Stromal cell of bone marrow (primary cell): ENCODE measurements at places on chromosomes 13 and 19.

GRCh38 chr19:11304936-11305335 lies 9.0 kb downstream of the TSPAN16 start:
- DNase-seq: no peak

DNA sequence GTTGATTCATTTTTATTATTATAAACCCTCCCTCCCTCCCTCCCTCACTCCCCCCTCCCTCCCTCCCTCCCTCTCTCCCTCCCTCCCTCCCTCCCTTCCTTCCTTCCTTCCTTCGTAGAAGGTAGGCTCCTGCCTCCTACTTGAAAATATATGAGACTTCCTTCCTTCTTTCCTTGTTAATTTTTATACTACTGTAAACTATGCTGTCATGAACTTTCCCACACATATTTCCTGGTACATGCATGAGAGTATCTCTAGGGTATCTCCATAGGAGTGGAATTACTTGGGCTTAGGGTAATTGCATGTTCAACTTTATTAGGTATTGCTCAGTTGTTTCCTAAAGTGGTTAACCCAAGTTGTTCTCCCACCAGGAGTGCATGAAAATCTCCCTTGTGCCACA lies 330.6 kb downstream of the KCNRG start:
- DNase-seq: no peak

- no peak for DNase-seq
Observed at GRCh38 chr19:32309711-32310390, 35.6 kb upstream of the ZNF507 start.

GRCh38 chr13:47081246-47081645 lies 184.4 kb upstream of the HTR2A start:
- no peak for DNase-seq

DNA sequence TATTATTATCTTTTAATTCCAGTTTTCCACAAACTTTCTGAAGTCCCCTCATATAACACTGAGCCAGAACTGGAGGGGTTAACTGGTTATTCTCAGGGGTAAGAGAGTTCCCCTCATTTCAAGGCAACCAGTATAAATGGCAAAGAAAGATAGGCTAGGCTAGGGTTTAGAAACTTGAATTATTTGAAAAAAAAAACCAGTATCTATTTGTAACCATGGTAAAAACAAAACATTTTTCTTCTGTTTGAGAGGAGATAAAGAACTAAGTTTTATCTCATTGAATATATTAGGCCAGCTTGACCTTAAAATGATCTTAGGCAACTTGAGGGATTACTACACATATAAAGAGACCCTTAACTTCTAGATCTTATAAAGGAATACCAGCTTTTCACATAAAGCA lies 19.6 kb downstream of the SUPT20H start:
- no peak for DNase-seq

DNA sequence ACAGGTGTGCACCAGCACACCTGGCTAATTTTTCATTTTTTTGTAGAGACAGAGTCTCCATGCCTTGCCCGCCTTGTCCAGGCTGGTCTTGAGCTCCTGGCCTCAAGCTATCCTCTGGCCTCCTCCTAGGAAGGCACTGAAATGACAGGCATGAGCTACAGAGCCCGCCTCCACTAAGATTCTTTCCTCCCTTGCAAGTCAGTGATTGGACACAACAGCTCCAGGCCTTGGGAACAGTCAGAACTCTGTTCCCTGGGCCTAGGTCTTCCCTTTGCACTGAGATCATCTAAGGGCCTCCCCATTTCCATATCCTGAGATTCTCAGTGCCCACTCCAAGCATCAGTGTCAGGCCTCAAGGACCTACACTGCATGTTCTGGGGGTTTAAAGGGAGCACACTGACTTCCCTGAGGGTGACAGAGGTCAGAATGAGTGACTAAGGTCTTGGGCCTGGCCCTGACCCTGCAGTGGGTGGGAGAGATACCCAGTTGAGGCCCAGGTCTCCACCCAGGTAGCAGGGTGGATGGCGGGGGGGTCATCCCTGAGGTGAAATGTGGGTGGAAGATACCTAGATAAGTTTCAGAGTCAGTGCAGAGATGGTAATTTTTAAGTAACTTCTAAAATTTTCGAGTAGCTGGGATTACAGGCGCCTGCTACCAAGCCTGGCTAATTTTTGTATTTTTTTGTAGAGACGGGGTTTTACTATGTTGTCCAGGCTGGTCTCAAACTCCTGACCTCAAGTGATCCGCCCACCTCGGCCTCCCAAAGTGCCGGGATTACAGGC lies 17.3 kb upstream of the ERCC1 start:
- DNase-seq: no peak

DNA sequence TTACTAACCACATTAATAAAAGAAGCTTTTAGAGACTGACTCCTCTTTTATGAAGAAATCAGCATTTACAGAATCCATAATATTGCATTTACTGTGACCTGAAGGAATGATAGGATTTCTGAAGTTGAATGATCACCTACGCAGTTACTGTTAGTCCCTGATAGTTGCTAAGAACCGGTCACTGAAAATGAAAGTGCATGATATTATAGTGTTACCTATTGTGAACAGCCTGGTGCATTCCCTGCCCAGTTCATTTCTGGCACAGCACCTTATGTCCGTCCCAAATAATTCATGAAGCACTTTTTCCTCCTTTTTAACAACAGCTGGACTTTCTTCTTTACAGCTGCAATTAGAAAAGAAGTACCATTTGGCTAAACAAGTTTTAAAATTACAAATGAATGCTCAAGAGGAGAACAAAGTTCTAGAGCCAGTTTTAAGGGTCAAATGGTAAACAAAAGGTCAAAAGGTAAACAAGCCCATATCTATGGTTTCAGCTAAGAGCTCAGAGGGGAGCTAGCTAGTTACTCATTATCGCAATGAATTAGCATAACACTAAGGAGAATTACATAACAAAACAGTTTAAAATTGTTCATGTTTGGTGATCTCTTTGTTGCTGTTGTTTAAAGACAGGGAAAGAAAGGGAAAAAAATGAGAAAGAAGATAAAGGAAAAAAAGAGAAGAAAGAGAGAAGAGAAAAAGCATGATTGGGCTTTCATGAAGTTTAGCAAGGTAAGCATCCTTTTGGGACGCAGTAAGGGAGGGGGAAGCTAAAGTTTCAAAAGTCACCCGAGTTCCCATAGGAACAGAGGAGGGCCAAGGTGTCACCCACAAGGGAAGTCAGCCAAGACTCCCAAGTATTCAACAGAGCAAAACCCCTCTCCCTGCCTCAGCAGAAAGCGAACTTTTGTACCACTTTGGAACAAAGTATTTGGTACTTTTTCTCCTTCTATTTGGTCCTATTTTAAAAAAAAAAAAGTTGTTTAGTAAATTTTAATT lies 50.2 kb downstream of the FLT3 start:
- DNase-seq: no peak

DNA sequence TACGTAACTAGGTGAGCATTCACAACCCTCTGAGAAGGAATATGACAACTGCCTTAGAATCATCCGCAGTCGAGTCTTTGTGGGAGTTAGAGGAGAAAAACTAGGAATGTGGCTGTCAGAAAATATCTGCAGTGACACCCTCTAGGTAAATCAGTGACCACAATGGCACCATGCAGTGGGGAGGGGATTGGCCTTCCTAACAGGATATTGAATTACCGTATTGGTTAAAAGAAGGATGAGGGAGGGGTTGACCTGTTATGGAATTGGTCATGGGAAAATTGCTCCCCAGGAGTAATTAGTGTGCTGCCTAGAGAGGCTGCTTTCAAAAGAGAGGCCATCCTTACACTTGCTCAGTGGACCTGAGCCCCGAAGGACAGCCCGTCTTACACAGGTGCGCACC lies 205.6 kb upstream of the SOX1 start:
- no peak for DNase-seq

DNA sequence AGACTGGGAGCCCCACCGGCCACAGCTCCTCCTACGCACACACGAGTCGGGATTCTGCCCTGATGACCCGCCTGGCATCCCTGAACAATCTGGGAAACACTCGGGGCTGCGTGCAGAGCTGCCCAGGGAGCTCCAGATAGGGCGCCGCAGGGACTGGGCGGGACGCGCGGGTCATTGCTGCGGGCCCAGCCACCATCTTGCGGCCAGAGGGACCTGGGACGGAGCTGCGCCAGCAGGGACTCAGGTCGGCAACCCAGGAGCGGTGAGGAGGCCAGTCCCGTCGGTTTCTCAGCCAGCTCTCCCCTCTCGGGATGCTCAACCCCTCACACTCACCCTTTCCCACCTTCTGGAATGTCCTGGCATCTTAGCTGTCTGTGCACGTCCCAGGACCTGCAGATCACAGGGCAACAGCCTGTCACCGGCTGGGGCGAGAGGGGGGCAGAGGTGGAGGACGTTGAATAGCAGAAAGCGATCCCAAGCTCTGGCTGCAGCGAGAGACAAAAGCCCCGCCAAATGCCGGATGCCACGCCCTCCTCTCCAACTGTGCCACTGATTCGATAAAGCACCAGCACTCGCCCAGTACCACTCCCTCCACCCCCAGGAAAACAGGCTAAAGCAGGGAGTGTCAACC lies 20.4 kb upstream of the ZNF91 start:
- no peak for DNase-seq

GRCh38 chr13:98473135-98473787 lies 103.6 kb downstream of the STK24 start:
- DNase-seq: no peak

GRCh38 chr19:33195645-33196347 lies 1.7 kb downstream of the LRP3 start:
- no peak for DNase-seq

GRCh38 chr13:48819899-48820298 lies 155.8 kb upstream of the FNDC3A start:
- DNase-seq: no peak

DNA sequence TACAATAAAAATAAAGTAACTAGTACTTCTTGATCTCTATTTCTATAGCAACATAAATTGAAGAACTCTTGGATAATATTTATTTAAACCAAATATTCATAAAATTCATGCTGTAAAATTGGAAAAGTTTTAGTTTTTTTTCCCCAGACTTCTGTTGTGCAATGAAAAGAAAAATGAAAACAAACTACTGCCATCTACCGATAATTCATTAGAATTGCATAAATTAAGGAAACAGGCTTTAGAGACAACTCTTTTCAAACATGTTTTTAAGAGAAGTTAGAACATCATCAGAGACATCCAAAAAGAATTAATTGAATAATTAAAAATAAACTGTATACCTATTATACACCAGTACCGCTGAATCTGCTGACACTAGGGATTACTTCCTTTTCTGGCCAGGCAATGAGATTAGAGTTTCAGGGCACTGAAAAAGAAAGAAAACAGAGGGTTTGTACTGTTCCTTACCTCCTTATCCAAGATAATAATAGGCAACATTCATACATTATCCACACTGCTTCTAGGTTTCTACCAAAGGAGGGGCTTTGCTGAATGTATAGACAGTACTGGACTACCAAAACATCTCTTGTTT lies 4.9 kb downstream of the CCDC122 start:
- DNase-seq: no peak

DNA sequence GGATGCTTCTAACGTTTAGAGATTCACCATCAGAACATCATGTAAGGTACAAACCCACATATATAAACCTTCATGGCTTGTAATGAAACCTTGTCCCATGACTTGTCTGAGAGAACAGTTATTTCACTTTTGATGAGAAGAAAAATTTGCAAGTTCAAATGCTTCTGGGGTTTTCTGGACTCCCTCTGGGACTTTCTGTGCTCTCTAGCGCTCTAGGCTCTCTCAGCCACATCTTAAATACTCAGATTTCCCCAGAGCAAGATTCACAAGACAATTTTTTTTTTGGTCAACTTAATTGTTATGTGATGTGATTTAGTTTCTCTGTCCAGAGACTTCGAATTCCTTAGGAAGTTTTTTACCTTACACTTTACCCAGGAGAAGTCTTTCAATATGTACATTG lies 282.8 kb upstream of the EDNRB start:
- DNase-seq: no peak

DNA sequence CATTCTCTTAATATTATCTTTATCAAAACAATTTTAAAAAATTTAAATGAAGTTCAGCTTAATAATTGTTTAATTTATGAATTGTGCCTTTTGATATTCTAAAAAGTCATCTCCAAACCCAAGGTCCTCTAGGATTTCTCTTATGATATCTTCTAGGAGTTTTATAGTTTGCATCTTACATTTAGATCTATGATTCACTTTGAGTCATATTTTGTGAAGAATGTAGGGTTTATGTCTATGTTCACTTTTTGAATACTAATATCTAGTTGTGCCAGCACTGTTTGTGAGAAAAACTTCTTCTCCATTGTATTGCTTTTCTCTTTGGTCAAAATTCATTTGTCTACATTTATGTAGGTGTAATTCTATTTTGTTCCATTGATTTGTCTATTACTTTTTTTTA lies 1068.4 kb upstream of the SPRY2 start:
- DNase-seq: no peak
